NCI-H1417 treated with DMSO at 0.1 percent for 48 hours (cell line): ENCODE measurements at places on chromosomes 7 and 10.

GRCh38 chr7:27793780-27794179 is 53.8 kb downstream of the TAX1BP1 start:
- DNase-seq: no peak

GRCh38 chr10:33152146-33152545 is 182.3 kb downstream of the NRP1 start:
- DNase-seq: no peak

DNA sequence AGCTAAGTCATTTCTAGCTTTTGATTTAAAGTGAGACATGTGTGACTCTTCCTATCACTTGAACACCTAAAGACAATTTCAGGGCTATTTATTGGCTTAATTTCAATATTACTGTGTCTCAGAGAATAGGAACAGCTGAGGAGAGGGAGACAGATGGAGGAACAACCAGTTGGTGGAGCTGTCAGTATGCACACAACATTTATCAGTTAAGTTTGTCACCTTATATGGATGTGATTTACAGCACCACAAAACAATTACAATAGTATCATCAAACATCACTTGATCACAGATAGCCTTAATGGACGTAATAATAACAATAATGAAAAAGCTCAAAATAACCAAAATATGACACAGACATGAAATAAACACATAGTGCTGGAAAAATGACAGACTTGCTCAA is 129.6 kb downstream of the NPSR1 start:
- no peak for DNase-seq

- no peak for DNase-seq
Measured at GRCh38 chr7:103717574-103717973, 271.6 kb upstream of the SLC26A5 start.
